ENCODE measurements at places on chromosomes 6 and 20. TPM values are rescaled to one million over a fixed set of nuclear protein-coding genes. Genes with fewer than 3 reads are reported as not detected.
A peak's percentile ranks its signal among the peaks of the same experiment; 100 is the strongest.

Gene SLC35B3
- 45.7 TPM for total RNA-seq

Gene INSM1
- 4.5 TPM for total RNA-seq

DNA sequence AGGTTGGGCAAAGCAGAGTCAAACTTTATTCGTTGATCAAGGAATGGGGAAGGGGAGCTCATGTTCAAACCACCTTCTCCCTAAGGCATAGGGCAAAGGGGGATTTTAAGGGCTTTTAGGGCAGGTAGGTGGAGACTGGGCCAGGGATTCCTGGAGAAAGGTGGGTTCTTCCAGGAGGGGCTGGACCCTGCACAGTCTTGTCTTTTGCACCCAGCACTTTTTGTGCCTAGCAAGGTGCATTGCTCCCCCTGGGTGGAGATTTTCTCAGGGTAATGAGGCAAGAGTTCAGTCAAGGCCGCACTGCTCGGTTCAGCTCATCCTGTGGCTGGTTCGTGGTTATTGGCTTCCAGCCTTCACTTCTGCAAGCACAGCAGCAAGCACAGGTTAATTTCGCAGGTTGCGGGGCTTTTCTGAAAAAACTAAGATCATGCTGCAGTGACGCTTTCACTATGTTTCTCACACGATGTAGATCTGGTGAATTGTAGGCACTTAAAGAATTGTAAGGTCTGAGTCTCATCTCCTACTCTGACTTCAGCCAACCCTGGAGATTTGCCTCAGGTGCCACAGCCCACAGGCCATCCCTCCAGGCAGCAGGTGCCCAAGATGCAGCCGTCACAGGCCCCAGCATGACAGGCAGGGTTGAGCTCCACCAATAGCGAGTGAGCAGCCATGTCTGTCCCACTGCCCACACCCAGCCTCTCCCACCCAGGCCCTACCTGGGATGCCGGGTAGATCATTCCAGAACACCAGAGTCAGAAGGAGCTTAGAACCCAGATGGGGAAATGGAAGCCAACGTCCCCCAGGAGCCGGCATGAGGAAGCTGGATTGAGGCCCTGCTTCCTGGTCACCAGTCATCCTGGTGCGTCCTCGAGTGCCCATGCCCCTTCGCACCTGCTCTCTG is 37.1 kb downstream of the SUN5 start:
- no peak for DNase-seq

GRCh38 chr6:43740321-43740960 is 29.6 kb upstream of the VEGFA start:
- DNase-seq: no peak

GRCh38 chr6:143267760-143268159 is 182.7 kb downstream of the ADAT2 start:
- DNase-seq: no peak

GRCh38 chr20:1595333-1595732 is 24.5 kb downstream of the SIRPB1 start:
- no peak for DNase-seq

Gene FAM217A
- not detected for total RNA-seq

DNA sequence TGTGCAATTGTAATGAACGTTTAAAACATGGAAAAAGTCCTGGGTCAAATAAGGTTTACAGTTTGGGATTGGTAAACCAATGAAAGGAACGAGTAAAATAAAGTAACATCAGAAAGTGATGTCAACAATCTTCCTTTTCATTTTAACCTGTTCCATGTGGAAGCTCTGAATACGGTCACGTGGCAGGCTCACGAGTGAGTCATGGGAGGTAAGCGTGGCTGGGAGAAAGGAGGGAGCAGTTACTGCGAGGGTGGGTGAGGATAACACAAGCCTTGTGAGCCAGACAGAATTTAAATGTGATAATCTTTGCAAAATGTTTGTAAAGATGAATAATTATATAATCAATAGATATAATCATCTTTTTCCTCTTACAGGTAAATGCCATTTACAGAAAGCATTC is 171.3 kb upstream of the HDAC2 start:
- no peak for DNase-seq

- no peak for DNase-seq
These were observed 14.5 kb upstream of the SEC63 start for GRCh38 chr6:107972413-107973096.

Gene CLVS2
- 0.14 TPM for total RNA-seq

DNA sequence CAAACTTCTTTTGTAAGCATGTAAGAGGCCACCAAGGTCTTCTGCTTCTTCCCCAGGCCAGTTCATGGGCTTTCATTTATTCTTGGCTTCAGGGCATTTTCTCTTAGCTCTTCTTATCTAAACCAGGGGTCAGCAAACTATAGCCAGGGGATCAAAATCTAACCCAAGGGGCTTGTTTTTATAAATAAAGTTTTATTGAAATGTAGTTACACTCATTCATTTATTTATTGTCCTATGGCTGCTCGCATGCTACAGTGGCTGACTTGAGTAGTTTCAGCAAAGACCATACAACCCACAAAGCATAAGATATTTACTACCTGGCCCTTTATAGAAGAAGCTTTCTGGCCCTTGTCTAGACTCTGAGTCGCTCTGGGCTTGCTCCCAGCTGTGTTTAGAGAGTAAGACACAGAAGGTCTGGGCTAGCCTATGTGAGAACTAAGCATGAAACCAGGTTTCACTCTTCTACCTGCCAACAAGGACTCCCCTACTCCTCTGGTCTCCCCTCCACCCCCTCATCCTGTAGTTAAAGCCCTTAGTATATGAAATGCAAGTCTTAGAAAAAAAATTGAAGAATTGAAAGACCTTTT is 43.2 kb downstream of the KHDC1L start:
- no peak for DNase-seq

Gene DNAAF9
- total RNA-seq: 5.1 TPM

Gene FRK
- 22.6 TPM for total RNA-seq

Gene CLPSL1
- total RNA-seq: not detected

DNA sequence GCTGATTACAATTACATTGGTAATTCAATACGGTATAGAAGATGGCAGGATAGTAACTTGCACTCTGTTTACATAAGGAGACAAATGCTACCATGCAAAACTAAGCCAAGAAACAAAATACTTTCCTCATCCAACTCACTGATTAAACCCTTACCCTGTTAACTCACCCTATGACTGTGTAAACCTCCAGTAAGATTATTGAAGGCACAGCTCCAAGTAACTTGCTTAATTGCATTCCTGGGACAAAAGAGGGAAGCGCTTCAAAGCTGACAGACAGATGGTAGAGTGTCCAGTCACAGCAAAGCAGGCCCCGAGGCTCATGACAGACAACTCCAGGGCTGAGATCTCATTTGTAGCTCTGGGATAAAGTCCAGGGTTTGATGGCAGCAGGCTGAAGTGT is 6.9 kb upstream of the KIF16B start:
- peak; percentile 49 for DNase-seq

GRCh38 chr6:92380803-92381601 is 1038.4 kb downstream of the EPHA7 start:
- no peak for DNase-seq

GRCh38 chr20:47610945-47611250 is 109.2 kb downstream of the NCOA3 start:
- no peak for DNase-seq
